Activated B cell treated with CpG ODN at 0.5 μM for 24 hours (primary cell): ENCODE measurements at places on chromosomes 3 and 15. TPM values are rescaled to one million over a fixed set of nuclear protein-coding genes. Genes with fewer than 3 reads are reported as not detected.

The TFRC gene
- 238 and 290 TPM in 2 replicates for total RNA-seq

The CORO2B gene
- total RNA-seq: 0.64 and 1.0 TPM in 2 replicates

GRCh38 chr3:9064251-9064650 is 101.0 kb upstream of the RAD18 start:
- no peak overlapping the region for H3K27ac ChIP-seq
- H3K4me3 ChIP-seq: no peak overlapping the region
- peaks cover 11% of the 10 kb centered on the region for H3K27me3 ChIP-seq
- no peaks in the 10 kb centered on the region for H3K4me1 ChIP-seq

GRCh38 chr3:20683910-20684309 is 497.9 kb upstream of the SGO1 start:
- no peaks in the 10 kb centered on the region for H3K27me3 ChIP-seq
- H3K4me1 ChIP-seq: no peaks in the 10 kb centered on the region
- H3K4me3 ChIP-seq: no peak overlapping the region
- H3K27ac ChIP-seq: no peak overlapping the region

- H3K27ac ChIP-seq: no peak overlapping the region
- H3K4me1 ChIP-seq: no peaks in the 10 kb centered on the region
- H3K4me3 ChIP-seq: no peak overlapping the region
- no peaks in the 10 kb centered on the region for H3K27me3 ChIP-seq
Observed at GRCh38 chr3:100775669-100776068, 66.4 kb downstream of the TFG start.
